Activated CD4-positive, alpha-beta T cell treated with anti-CD3 and anti-CD28 coated beads, Interleukin-2, amount 10 ng/mL, durations not matched to agents 7 days and 5 days (primary cell): ENCODE measurements at places on chromosomes 12 and 14. TPM values are rescaled to one million over a fixed set of nuclear protein-coding genes. Genes with fewer than 3 reads are reported as not detected.

The TMEM132C gene
- not detected for total RNA-seq

The SOX5 gene
- not detected for total RNA-seq

The GPR84 gene
- 0.33 TPM for total RNA-seq

The ACOT4 gene
- total RNA-seq, result 1.4 TPM

The PIP4K2C gene
- total RNA-seq, result 20.4 TPM

The MMP19 gene
- total RNA-seq, result not detected

The KRT71 gene
- total RNA-seq, result not detected
